ENCODE measurements at places on chromosomes 1 and 21.

GRCh38 chr1:76857138-76857537 is 10.1 kb upstream of the ST6GALNAC5 start:
- no peak for DNase-seq

GRCh38 chr1:153277852-153278251 is 18.4 kb downstream of the LORICRIN start:
- DNase-seq = peak; percentile 28

DNA sequence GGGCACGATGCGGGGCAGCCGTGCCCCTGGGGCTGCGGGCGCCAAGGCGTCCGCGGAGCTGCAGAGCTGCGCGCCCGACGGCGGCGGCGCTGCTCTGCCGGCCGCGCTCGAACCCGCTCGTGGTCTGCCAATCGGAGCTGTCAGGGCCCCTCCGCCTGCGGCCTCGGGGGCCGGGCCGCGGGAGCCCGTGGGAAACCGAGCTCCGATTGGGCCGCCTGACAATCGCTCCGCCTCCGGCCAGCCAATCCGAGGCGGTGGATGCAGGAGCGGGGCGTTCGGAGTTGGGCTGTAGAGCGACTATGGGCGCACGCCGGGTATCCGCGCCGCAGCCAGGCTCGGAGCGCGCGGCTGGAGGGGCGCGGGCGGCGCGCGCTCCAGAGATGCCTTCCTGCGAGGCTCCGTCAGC is 100.5 kb upstream of the SOD1 start:
- peak; percentile 89 for DNase-seq

- DNase-seq = no peak
Measured at GRCh38 chr1:37998089-37998808, 7.1 kb downstream of the FHL3 start.

DNA sequence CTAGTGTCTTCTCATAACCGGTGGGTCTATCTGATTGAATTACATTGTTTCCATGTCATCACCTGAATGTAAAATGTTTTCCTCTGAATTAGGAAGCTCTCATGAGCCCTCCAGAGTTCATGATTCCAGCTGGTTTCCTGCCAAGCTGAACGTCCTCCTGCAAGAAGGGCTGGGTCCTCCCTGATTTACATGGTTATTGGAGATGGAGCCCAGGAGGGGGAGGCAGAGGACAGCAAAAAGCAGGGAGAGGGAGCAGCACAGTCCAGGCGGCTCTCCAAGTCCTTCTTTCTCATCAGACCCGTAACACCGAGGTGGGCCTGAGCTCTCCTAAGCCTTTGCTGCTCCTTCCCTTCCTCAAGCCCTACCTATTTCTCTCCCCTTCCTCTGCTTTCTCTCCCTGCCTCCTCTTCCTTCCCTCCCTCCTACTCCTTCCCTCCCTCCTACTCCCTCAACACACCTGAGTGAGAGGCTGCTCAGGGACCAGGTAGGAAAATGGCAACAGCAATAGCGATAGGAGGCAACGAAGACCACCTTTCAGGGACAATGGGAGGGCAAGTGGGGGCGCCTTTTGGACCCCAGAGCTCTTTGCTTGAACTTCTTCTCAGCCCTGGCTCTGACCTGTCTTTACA is 265.9 kb downstream of the PRDM2 start:
- DNase-seq = no peak

- no peak for DNase-seq
Measured at GRCh38 chr1:169970114-169970513, 76.4 kb upstream of the SCYL3 start.

- no peak for DNase-seq
Measured at GRCh38 chr1:5947071-5947821, 45.0 kb downstream of the NPHP4 start.

- DNase-seq = no peak
Measured at GRCh38 chr1:114322734-114323133, 169.1 kb upstream of the SYT6 start.

DNA sequence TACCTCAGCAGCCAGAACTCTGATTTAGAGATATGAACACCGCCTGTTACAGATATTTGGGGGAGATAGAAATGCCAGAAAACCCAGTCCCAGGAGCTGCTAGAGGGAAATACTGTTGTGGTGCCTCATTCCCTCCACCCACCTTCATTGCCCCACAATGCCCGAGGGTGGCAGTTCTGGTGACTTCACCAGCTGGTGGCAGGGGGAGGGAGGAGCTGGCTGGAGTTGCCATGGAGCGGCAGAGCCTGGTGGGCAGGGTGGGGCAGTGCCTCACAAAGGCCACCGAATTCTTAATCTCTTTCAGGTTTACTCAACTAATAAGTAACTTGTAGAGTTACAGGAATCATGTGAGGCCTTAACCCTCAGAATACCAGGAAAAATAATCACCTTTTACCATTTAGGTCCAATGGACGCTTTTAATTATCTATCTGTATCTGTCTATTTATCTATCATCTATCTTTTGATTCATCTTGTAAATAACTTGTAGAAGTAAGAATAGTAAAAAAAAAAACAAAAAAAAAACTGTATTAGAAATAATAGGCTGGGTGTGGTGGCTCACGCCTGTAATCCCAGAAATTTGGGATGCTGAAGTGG is 11.7 kb upstream of the S100A11 start:
- no peak for DNase-seq

DNA sequence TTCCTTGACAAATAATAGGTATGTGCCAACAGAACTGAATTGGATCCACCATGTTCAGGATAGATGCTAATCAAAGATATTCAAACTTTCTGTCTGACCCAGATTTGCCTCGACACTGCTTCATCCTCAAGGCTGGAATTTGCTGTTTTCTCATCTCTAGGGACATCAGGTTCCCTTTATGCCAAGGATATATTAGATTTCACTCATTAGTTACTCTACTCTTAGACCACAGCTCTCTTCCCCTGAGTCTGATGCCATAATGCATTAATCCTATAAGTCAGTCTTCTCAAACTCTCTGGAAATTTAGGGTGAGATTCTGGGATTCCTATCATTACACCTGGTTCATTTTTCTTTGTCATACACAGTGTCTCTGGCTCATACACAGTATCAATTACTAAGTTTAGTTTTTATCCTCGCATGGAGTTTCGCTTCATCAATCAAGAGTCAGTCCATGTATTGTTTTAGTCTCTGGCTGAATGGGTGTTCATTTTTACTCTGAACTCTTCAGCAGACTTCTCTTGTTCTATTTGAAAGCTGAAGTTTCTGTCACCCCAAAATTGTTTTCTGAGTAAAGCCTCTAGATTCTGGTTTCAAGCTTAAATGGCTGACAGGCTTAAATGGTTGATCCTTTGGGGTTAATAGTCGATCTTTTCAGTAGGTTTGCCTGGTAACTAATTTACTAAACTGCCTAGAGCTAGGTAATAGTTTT is 9.3 kb upstream of the DCAF6 start:
- no peak for DNase-seq

DNA sequence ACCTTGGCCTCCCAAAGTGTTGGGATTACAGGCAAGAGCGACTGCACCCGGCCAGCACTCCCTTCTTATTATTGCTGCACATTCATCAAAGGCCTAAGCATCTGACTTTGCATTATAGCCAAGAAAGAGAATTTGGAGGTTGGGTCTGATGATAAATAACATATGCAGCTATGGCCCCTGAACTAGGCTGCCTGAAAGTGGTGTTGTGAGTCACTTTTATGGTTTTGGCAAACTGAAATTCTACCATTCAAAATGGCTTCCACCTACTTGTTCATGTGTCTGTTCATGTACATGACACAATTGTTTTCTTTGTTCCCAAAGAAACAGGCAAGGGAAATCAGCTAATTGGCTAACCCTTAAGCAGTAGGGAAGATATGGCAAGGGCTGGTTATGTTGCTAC is 25.0 kb upstream of the UAP1 start:
- DNase-seq = no peak

GRCh38 chr1:96291468-96291867 is 430.1 kb upstream of the PTBP2 start:
- DNase-seq = no peak

DNA sequence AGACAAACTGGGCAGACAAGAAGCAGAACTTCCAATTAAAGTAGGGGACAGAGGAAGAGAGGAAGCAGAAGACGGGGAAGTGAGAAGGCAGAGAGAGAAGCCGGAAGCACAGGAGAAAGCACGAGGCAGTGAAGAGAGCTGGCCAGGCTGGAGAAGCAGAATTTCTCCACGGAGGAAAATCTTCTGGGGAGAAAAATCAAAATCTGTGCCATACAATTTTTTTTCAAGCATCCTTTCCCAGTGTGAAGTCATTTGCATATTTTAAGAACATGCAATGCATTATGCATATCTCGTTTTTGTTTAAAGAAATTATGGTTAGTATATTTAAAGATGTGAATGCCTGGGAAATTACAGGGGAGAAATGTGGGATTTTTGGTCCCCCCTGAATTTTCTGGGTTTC is 7.3 kb upstream of the CAMK2N1 start:
- DNase-seq = no peak

DNA sequence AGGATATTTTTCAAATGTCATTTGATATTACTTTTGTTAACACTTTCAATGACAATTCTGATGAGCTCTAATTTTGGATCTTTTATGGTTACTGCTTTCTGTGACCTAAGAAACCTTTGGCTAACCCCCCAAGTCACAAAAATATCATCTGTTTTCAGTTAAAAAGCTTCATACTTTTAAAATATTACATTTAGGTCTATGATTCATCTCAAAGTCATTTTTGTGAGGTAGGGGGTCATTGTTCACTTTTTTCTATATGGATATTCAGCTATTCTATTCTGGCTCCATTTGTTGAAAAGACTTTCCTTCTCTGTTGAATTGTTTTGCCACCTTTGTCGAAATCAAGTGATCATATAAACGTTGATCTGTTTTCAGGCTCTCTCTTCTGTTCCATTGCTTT is 44.8 kb downstream of the UCHL5 start:
- DNase-seq = no peak

DNA sequence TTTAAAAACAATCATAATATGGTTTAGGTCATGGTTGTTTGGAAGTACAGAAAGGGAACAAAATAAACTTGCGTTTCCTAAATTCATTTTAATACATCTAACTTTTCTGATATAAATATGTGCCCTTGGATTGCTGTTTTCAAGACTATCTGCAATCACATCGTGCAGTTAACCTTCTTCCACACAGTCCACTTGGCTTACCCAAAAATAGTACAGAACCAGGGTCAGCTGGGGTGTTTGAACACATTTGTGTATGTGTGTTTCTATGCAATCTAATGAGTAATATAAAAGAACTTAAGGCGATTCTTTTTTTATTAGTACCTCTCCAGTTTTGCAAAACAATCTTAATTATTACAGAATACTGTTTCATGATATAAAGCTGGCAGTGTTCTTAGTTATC is 19.9 kb downstream of the SAMSN1 start:
- DNase-seq = no peak

- no peak for DNase-seq
Measured at GRCh38 chr1:109136766-109137165, 22.9 kb downstream of the ELAPOR1 start.

GRCh38 chr1:217063172-217063908 is 340.1 kb upstream of the ESRRG start:
- DNase-seq = no peak

DNA sequence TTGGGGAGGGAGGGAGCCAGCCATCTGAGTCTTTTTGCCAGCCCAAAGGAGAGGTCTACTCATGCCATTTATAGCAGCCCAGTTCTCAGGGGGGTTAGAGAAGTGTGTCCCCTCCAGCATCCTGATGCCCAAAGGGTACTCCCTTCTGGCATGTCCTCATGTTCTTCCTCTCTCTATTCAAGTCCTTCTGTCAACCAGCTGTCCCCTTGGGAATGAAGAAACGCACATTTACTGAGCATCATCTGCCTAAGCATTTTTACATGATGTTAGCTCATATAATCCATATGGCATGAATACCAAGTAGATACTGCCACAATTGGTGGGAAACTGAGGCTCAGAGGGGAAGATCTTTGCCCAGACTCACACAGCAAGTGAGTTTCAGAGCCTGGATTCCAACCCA is 14.8 kb upstream of the TACSTD2 start:
- no peak for DNase-seq

DNA sequence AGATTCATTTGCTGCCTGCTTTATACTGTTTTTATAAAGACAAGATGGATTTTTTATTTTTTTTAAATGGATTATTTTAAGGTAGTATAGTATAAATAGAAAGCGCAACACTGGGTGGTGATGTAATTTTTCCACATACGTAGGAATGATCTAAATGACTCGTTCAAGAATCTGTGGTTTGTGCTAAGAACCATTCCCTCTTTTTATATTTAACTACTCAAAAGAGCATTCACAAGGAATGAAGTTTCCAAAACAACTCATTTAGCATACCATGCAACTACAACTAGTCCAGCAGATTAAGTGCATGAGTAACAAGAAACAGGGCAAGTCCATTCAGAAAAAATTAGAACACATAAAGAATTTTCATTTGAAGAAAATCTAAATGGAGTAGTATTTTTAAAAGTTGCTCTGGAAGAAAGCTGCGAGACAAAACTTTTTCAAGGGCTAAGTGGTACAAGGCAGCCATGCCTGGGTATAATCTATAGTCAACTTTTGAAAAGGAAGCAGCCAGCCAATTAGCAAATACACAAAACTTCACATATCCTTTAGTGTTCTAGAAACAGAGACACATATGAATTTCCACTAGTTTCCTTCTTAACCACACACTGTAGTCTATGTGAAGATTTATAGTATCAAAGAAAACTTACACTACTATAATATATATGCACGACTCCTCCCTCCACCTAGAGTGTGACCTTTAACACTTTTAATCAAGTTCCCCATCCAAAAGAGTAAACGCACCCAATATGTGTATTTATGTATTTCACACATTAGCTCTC is 23.4 kb downstream of the GTF2B start:
- DNase-seq = no peak

- no peak for DNase-seq
Measured at GRCh38 chr1:243727503-243728203, 122.4 kb downstream of the AKT3 start.

- DNase-seq = no peak
Measured at GRCh38 chr1:42888013-42888633, 41.7 kb downstream of the ZNF691 start.

- DNase-seq = no peak
Measured at GRCh38 chr1:181595234-181595633, 111.9 kb downstream of the CACNA1E start.

GRCh38 chr1:225668222-225668621 is 15.3 kb upstream of the ENAH start:
- DNase-seq = no peak
